ENCODE measurements at places on chromosomes 5 and 9.
A peak's percentile ranks its signal among the peaks of the same experiment; 100 is the strongest.

DNA sequence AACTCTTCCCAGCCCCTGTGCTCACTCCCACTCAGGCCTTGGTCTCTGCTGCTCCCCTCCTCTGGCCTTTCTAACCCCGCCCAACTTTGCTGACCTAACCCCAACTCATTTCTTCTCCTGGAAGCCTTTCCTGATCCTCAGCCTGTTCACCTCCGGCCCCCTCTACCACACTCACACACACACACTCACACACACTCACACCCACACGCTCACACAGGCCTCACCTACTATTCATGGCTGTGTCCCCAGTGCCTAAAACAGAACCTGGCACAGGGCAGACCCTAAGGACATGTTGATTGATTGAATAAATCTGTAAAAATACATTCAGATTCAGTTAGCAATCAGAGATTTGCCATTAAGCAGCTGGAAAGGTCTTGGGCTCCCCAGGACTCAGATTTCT, 28.5 kb upstream of the LHX2 start:
- DNase-seq = no peak

GRCh38 chr5:1066676-1067075, 45.2 kb downstream of the SLC12A7 start:
- DNase-seq = no peak

DNA sequence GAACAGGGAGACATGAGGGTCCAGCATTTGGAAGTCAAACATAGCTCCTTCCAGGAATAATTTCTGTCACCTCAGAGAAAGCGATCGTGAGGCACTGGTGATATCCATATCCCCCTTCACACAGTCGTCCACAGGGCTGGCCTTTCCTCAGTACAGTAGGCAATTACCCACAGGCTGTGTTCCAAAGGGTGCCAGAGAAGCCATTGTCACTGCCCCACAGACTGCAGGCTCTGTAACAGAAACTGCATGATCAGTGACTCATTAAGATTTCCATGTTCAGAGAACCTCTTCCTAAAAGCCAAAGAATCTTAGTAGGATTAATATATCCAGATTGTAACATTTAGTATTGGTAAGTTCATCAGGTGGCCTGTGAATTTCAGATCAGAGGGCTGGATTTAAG, 127.6 kb downstream of the RPS23 start:
- DNase-seq = no peak

GRCh38 chr9:117744369-117744768, 40.2 kb downstream of the TLR4 start:
- no peak for DNase-seq

GRCh38 chr9:76200315-76200714, 193.9 kb downstream of the RFK start:
- DNase-seq = no peak

- DNase-seq = no peak
These were observed 16.2 kb downstream of the SLC6A3 start for GRCh38 chr5:1429066-1429465.

DNA sequence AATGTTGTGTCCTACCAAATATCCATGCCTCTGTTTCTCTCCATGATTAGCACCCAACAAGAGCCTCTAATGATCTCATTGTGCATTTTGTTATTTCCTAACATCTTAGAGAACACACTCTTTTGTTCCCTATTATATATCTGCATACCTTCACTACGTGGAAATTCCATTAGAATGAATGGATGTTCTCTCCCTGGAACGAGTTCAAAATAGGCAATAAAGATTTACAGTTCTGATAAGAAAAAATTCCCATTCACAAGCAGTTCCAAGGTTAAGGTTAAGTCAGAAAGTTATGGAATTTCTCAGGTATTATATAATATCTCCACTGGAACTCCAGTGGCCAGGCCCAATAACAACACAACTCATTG, 83.7 kb downstream of the TRPM6 start:
- no peak for DNase-seq

- DNase-seq = no peak
These were observed 148.3 kb upstream of the MSX2 start for GRCh38 chr5:174576042-174576441.

DNA sequence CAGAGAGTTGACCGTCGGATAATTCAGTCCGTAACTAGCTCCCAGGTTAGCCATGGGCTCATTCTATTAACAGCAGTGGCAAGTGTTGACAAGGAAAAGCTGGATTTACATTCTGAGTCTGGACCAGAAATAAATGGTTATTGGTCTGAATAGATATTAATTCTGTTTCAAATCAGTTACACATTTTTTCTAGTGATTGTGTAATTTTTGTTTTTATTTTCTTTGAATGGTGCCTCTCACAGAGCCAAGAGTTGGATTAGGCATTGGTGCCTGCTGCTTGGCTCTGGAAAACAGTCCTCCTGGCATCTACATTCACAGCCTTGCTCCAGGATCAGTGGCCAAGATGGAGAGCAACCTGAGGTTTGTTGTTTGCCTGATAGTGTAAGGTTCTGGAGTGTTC, 115.1 kb downstream of the GOLPH3 start:
- DNase-seq = no peak

- DNase-seq = no peak
These were observed 22.4 kb upstream of the FCN2 start for GRCh38 chr9:134858051-134858841.

GRCh38 chr5:110179321-110179720, 489.6 kb downstream of the MAN2A1 start:
- DNase-seq = no peak

DNA sequence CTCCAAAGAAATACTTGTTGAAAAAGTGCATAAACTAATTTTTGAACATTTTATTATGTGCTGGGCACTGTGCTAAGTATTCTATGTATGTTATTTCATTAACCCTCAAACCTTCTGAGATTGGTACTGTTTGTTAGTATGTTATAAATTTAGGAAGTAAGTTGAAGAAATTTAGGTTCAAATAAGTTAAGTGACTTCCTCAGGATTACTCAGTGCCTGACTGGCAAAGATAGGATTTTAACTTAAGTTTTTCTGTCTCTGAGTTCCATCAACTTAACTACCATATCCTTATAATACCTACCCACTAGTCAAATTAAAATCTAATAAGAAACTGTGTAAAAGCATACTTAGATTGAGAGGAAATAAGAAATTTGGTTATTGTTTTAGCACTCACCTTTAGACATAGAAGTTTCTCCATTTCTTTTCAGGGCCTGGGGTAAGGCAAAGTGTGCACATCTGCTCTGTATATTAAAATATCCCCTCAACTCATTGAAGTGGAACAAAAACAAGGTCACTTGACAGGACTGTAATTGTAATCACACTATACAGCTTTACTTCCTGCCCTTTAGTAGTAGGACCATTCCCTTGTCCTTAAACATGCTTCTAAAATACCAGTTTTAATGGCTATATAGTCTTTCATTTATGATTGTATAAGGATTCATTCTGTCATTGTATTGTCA, 15.2 kb downstream of the TGFBR1 start:
- no peak for DNase-seq

DNA sequence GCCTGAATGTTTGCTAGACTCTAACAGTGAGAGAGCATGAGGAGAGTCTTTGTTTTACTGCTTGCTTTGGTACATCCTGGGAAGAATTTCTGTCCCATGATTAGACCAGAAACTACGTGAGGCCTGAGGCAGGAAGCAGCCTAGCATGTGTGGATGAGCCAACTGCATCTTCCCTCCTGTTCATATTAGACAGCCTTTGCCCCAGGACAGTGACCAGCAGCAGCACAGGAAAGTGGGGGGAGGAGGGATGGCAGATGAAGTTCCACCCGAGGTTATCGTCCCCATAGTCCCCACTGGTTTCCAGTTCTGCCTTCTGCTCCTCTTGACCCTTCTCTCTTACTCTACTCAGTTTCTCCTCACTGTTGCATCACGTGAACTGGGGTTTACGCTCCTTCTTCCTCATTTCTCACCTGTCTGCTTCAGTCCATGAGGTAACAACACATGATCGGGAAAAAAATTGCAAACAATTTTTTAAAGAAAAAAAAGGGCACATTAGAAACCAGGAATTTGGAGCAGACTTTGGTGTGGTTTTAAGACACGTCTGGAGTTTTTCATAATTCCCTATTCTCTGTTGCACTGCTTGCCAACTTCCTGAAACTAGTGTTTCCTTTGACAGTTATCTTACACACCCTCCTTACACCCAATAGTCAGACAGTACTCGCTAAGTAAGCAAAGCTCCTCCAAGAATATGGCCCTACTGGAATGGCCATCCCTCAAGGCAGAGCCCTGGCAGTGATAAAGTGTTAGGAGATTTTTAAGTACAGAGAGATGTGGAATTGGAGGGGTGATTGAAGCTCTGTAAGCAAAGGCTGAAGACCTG, 84.1 kb downstream of the SNX18 start:
- no peak for DNase-seq

DNA sequence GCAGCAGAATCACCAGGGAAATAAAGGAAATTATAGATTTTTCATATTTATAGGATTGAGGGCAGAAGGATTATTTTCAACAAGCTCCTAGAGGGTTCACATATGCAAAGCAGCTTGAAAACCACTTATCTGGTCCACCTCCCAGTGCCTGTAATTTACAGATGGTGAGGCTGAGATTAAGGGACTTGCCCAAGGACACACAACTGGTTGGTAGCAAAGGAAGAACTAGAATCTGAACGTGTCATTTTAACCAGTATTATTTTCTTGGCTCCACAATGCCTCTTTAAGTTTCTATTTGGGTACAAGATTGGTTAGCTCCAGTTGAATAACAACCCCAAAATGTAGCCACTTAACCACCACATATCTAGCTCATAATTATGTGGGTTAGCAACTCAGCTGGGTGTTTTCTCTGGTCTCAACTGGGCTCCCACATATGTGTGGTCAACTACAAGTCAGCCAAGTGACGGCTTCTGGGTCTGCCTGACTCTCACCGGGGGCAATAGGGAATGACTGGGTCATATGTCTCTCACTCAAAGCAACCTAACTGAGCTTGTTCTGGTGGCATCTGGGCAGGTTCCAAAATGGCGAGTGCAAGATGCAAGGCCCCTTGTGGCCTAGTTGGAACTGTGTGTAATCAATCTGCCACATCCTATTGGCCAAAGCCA, 127.7 kb downstream of the ZDHHC21 start:
- DNase-seq = no peak

- DNase-seq = peak; percentile 55
These were observed 111.4 kb downstream of the DCP2 start for GRCh38 chr5:113087976-113088514.

- no peak for DNase-seq
These were observed 7.0 kb downstream of the HSPA9 start for GRCh38 chr5:138568061-138568824.

DNA sequence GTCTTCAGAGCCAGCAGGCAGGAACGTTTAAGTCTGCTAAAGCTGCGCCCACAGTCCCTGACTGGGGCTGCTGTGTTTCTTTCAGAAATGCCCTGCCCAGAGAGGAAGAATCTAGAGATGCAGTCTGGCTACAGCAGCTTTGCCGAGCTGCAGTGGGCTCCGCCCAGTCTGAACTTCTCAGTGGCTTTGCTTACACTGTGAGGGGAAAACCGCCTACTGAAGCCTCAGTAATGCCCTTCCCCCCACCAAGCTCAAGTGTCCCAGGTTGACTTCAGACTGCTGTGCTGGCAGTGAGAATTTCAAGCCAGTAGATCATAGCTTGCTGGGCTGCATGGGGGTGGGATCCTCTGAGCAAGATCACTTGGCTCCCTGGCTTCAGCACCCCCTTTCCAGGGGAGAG, 78.4 kb downstream of the SREK1 start:
- no peak for DNase-seq

GRCh38 chr5:139755892-139756671, 39.5 kb upstream of the PSD2 start:
- no peak for DNase-seq

DNA sequence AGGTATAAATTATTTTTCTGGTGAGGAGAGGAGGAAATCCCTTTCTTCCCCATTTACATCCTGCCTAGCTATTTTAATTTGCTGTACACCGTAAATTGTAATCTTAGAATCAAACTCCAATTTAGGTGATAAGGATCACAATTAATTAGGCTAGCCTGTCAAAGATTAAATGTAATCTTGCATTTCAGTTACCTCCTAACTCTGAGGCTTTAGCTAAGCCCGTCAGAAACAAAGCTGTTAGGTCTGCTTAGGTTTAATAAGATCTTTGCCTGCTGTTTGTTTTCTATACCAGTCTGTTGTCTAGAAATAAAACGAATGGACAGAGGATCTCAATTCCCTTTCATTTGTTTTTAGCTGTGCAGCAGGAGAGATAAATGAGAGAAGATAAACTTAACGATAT, 51.5 kb downstream of the PIK3R1 start:
- no peak for DNase-seq

DNA sequence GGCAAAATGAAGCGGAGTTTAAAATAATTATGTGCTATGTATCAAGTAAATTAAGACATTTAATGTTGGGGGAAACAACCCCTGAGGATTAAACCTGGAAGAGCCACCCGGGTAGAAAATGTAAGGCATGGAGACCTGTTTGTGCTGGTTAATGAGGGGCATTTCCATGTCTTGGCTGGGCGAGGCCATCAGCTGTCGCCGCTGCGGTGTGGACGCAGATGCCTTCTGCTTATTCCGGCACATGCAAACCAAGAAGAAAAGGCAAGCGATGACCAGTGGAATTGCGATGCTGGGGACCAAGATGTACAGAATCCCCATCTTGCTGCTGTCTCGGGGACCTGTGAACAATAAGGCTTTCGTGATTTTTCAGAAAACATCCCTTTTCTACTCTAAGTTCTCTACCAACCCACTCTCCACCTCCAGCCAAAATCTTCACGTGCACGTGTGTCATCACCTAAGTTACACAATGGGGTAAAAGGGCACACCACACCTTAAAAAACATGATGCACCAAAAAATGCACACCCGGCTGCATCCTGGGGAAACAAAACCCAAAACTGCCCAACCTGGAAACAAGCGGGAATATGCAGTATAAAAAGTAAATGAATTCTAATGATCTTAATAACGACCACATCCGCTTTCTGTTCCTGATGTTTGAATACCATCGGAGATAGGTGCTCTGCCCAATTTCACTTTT, 223.5 kb downstream of the ROR2 start:
- no peak for DNase-seq

DNA sequence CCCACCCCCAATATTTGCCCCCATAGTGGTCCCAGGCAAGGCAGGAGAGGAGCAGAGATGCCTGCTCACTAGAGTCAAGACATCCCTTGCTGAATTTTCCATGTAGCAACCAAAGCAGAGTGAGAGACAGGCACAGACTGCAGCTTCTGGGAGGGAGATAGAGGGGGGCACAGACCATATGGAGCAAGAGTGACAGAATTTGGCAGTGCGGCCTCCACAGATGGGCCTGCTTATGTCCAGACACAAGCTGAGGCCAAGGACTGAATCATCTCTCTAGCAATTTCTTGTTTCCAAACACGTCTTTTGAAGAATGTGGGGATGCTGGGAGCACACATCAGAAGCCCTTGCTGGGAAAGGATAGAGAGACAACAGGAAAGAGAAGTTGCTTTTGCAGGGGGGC, 53.0 kb upstream of the ALDH1B1 start:
- DNase-seq = no peak

DNA sequence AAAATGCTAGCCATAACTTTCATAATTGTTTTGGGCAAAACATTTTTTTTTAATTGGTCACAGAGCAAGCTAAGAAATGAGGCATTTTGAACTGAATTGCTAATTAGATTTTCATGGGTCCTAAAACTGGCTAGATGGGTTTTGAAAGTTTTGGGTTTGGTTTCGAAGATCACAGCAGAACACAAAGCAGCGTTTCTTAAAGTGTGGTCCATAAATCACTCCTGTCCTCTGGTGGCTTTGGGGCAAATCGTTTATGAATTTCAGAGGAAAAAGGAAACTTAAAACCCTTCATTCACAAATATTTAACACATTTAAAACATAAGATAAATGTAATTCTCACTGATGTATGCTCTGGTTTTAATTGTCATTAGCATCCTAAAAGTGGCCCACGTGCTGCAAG, 503.7 kb downstream of the SPATA31D1 start:
- no peak for DNase-seq

- DNase-seq = no peak
These were observed 27.6 kb upstream of the ATP6V1G1 start for GRCh38 chr9:114559830-114560513.
